ENCODE measurements at places on chromosomes 16 and 17.

- no peak for DNase-seq
Observed at GRCh38 chr17:78817123-78817522, 23.5 kb downstream of the USP36 start.

DNA sequence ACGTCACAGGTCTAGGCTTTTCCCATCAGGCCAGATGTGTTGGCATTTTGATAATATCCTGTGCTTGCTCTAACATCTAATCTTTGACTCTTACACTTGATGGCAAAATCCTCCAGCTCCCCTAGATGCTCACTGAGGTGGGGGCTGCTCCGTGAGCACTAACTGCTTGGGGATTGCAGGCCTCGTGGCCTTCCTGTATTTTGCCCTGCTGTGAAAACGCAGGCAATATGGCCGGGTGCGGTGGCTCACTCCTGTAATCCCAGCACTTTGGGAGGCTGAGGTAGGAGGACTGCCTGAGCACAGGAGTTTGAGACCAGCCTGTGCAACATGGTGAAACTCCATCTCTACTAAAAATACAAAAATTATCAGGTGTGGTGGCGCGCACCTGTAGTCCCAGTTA lies 9.7 kb upstream of the MLKL start:
- no peak for DNase-seq

DNA sequence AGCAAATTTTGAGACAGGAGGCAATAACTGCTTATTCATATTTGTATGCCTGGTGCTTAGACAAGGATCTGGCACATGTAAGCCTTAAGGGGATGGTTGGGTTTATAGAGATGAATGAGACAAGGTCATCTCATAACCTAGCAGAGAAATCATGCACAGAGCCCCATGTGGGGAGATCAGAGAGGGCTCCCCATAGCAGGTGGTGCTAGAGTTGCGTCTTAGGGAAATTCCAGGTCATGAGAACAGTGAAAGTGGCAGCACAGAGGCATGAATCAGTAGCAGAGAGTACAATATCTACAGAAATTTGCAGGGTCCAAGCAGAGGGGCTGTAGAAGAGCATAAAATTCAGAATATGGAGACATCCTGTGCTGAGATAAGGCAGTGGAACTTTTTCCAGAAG lies 57.3 kb downstream of the SLC6A2 start:
- DNase-seq = no peak

GRCh38 chr16:2768403-2769089 lies 8.5 kb downstream of the ELOB start:
- no peak for DNase-seq

GRCh38 chr17:81593105-81593871 lies 41.1 kb upstream of the FAAP100 start:
- DNase-seq = no peak

GRCh38 chr16:65634291-65634690 lies 512.4 kb upstream of the CDH11 start:
- DNase-seq = no peak

- DNase-seq = no peak
Observed at GRCh38 chr16:86484240-86484639, 26.1 kb upstream of the FOXF1 start.

- no peak for DNase-seq
Observed at GRCh38 chr17:35146214-35146833, 1.3 kb upstream of the UNC45B start.

GRCh38 chr17:47205419-47205963 lies 3.7 kb upstream of the MYL4 start:
- peak; percentile 61 for DNase-seq

- DNase-seq = no peak
Observed at GRCh38 chr16:13873835-13874438, 46.0 kb upstream of the ERCC4 start.

DNA sequence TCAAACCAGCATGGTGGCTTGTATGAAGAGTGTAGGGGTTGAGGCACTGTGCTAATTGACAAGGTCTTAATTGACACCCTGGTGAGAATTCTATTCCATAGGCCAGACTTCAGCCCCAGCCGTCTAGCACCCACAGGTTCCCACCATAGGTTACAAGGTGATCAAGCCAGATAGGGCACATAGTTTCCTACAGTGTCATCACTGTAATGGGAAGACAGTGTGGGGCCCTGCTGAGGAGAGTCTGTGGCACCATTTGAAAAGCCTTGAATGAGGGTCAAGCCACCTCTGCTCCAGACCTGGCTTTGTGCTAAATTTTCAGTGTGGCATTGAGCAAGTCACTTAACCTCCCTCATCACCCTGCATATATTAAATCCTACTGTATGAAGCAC lies 36.2 kb downstream of the YPEL2 start:
- DNase-seq = no peak

DNA sequence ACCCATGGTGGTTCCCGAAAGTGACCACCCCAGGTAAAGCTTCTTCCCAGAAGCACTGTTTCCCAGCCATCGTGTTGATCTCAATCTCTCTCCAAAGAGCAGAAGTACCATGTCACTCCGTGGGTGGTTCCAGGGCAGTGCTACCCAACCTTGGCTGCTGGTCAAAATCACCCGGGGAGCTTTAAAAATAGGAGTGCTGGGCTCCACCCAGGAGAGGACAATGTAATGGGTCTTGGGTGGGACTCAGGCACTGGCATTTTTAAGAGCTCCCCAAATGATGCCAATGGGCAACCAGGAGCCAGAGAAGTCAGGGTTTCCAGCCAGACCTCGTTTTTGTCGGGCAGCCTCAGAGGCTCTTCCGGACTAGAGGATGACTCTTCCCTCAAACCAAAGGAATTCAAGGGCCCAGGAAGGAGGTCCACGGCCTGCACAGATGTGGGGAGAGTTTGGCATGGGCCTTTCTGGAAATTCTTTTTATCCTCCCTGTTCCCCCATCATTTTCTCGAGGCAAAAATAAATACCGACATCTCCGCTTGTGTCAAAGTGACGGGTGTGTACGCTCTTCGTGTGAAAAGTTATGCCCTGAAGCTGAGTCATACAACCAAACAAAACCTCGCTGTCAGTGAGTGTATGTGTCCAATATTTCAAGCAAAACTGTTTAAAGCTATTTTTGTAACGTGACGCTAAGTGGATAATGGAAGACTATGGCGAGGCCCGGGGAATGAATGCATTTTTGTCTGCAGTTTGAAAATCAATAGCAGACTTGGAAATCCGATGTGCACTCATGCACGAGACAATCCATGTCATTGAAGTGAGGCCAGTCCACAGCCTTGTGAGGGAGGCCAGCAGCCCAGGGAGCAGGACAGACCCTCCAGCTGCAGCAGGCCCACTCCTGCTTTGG lies 364.1 kb downstream of the FOXL1 start:
- no peak for DNase-seq

DNA sequence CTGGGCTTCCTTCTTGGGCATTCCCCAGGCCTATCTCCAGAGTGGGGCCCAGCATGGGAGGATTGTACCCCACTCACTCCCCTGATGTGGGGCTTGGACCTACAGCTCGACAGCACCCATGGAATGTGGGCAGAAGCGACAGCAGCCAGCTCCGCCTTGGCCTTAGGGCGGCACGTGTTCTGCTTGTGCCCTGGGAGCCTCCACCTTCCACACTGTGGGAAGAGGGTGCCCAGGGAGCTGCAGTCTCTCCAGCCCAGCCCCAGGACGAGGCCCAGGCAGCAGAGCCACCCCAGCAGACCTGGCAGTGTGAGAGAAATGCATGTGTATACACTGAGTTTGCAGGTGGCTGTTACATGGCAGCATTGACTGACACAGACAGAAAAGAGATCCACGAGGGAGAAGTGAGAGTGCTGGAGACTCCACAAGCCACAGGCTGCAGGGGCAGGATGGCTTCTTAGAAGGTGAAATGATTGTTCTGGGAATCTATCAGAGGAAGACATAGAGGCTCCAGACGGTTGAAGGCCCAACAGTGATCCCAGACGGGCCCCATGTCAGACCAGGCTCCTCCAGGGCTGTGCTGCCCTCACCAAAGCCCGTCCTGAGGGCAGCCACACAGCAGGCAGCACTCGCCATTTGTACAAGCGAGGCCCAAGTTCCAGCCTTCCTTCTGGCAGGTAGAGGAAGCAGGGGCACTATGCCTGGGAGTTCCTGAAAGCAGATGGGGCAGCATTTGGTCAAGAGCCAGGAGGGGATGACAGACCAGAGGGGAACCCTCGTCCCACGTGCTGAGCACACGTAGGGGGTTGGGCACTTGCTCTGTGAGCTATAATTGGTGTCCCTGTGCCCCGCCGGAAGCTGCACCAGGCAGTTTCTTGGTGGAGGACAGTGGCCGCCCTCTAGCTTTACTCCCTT lies 2.8 kb upstream of the DNASE1 start:
- DNase-seq = no peak

Measured in amniotic stem cell (primary cell).